ENCODE measurements at places on chromosomes 5 and 9.

- peak; percentile 59 for DNase-seq
These were observed 87.3 kb upstream of the PPP1R2B start for GRCh38 chr5:156762771-156763170.

GRCh38 chr5:153818626-153819025, 220.1 kb downstream of the FAM114A2 start:
- DNase-seq, result no peak

- no peak for DNase-seq
These were observed 30.7 kb upstream of the IL31RA start for GRCh38 chr5:55820488-55820887.

DNA sequence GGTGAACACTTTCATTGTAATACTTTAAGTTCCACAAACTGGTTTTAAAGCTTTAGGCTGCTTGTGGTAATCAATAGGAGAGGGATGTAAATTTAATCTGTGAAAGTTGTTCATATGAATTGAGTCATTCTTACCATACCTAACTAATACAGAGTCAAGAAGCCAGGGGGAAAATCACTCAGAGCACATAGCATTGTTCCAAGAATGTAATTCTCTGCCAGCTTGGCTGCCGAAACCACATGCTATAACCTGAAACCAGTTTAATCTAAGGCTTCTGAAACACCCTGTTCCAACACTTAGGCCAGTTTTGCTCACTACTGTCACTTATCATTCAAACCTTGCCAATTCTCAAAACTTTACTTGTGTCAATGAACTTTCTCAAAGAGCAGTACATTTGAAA, 528.8 kb upstream of the GRAMD2B start:
- no peak for DNase-seq

DNA sequence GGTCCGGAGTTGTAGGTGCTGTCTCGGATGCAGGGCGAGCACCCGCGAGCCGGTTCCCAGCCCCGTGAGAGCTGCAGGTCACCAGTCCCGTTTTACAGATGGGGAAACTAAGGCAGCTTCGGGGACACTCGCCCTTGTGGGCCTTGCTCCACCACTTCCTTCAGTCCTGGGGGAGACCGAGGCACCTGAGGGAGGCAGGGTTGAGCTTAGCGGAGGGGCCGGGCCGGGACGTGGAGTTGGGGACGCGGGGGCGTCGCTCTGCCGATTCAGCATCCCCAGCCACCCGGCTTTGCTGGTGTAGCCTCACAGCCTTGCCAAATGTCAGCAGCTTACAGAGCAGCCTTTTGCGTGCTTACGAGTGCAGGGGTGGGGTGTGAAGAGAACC, 530 bp downstream of the BBLN start:
- no peak for DNase-seq

DNA sequence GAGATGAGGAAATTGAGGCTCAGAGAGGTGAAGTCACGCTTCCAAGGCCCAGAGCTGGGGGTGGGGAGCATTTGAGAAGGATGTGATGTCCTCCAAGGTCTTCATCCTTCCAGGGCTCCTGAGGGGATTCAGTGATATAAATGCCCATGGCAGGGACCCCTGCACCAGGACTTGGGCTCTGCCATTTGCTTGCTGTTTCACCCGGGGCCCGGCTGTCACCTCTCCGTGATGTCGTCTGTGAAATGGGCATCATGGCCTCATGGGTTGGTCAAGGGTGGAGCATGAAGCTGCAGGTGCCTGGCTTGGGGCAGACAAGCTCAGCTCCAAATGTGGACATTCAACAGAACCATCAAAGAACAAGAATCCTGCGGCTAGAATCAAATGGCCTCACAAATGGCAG, 253.1 kb downstream of the PBX3 start:
- DNase-seq, result no peak

- no peak for DNase-seq
These were observed 673.8 kb downstream of the PRELID2 start for GRCh38 chr5:145161391-145161790.

GRCh38 chr5:39716532-39717028, 291.8 kb upstream of the DAB2 start:
- no peak for DNase-seq

DNA sequence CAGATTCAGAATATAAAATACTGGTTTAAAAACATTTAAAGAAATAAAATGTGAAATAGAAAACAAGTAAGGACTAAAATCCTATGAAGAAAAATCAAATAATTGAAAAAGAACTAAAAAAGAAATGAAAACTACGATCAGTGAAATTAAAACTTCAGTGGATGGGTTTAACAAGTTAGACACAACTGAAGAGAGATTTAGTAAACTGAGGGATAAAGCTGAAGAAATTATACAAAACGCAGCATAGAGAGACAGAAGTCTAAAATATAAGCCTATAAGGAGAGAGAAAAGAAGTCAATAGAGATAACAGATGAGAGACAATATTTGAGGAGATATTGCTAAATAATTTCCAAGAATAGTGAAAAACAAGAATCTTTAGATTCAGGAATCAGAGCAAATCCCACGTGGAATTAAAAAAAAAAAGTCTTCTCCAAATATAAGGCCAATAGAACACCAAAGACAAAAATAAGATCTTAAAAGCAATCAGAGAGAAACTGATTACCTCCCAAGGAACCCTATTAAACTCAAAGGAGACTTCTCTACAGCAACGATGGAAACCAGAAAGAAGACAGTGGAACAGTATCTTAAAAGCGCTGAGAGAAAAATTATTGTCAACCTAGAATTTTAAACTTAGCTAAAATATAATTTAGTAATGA, 59.6 kb upstream of the ABL1 start:
- DNase-seq, result no peak
